ENCODE measurements at places on chromosomes 12 and 14. TPM values are rescaled to one million over a fixed set of nuclear protein-coding genes. Genes with fewer than 3 reads are reported as not detected.

NRIP2 gene
- not detected for total RNA-seq

CD27 gene
- total RNA-seq: not detected

COL2A1 gene
- not detected for total RNA-seq

- peak; percentile 96 for DNase-seq
These were observed 34.5 kb downstream of the PRKCH start for GRCh38 chr14:61355892-61356325.

GRCh38 chr12:26001530-26001929 lies 43.0 kb downstream of the RASSF8 start:
- DNase-seq: no peak

DNA sequence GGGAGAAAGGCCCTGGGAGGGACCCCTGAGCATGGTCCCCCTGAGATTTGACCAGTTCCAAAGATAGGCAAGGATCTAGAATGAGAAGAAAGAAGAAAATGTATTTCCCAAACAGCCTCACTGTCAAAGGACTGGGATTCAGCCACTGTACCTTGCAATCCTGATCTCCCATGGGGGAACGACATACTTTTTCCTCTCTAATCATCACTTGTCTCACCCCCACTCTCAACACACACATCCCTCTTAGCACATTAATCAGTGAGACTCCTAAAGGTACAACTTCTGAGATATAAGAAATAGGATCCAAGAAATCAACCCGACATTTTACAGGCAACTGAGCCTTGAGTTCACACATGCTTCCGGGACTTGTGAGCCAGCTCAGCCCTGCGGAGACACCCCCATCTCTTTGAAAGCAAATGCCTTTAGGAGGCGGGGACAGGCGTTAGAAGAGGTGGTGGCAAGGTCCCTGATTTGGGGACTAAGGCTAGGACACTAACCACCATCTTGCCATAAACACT lies 1.4 kb downstream of the MAP3K9 start:
- DNase-seq: peak; percentile 55

- no peak for DNase-seq
These were observed 22.8 kb downstream of the HEBP1 start for GRCh38 chr12:12977231-12977630.

DNA sequence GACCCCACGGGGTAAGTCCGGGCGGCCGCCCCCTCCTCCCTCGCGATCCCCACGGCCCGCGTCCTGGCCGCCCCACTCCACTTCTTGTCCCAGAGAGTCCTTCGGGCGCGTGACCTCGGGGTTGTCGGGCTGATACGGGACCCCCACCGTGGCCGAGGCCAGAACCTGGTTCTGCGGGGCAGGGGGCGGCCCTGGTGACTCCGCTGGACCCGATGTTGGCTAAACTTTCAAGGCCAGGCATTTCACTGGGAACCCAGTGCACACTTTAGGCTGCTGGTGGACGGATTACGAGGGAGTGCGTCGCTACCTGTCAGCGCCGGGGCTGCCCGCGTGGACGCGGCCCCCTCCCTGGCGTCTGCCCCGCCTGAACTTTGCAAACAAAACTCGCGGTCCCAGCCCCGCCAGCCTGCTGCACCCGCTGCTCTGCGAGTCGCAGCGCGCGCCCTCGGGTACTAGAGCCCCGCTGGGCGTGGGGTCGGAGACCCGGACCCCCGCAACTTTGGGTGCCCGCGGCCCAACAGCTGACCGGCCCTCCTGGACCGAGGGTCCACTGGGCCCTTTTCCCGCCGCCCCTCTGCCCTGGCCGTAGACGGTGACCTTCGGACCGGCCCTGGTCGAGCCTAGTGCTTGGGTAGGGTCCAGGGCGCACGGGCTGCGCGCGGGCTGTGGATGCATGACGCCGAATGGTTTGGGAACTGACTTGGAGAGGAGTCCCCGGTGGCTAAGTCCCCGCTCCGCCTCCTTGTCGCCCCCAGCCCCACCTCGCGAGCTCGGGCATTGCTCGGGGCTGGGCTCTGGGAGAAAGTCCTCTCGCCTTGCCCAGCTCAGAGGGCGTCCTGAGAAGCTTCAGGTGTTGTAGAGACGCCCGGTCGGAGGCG lies 624 bp downstream of the RIN3 start:
- DNase-seq: peak; percentile 24

DNA sequence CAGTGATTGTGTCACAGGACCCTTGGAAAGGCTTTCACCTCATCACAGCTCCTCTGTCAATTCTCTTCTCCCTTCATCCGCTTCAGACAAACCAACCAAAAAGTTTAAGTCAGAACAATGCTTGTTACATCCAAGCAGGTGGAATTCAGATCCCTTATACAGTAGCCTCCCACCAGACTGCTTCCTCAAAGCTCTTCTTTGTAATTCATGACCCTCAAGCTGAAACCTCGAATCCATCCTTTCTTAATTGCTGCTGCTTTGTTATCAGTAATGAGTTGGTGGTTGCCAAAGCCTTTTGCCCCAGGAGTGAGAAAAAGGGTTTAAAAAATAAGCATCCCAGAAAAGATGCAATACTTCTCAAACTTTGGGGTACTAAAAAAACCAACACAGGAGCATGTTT lies 9.5 kb downstream of the BEST3 start:
- no peak for DNase-seq

ZNF268 gene
- 23.4 TPM for total RNA-seq

FOXN3 gene
- total RNA-seq: 25.8 TPM

DNA sequence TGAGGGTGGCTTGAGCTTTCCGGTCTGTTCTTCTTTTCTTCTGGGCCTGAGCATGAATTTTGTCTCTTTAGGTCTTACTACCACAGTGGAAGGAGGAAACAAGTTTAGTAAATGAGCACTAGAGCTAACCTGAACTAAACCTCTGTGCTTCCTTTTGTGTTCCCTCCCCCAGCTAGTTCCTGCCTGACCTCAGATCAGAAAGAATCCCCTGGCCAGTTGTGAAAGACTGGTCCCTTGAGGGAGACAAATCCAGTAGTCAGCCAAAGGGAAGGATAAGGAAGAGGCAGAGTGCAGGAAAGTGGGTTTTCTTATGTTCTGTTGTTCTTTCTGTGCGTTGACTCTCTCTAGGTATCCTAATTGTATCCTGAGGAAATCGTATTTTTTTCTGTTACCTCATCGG lies 17.5 kb downstream of the ZNF664 start:
- no peak for DNase-seq

KRT79 gene
- total RNA-seq: not detected

- DNase-seq: no peak
These were observed 95.4 kb downstream of the ITPR2 start for GRCh38 chr12:26737487-26738030.

DNA sequence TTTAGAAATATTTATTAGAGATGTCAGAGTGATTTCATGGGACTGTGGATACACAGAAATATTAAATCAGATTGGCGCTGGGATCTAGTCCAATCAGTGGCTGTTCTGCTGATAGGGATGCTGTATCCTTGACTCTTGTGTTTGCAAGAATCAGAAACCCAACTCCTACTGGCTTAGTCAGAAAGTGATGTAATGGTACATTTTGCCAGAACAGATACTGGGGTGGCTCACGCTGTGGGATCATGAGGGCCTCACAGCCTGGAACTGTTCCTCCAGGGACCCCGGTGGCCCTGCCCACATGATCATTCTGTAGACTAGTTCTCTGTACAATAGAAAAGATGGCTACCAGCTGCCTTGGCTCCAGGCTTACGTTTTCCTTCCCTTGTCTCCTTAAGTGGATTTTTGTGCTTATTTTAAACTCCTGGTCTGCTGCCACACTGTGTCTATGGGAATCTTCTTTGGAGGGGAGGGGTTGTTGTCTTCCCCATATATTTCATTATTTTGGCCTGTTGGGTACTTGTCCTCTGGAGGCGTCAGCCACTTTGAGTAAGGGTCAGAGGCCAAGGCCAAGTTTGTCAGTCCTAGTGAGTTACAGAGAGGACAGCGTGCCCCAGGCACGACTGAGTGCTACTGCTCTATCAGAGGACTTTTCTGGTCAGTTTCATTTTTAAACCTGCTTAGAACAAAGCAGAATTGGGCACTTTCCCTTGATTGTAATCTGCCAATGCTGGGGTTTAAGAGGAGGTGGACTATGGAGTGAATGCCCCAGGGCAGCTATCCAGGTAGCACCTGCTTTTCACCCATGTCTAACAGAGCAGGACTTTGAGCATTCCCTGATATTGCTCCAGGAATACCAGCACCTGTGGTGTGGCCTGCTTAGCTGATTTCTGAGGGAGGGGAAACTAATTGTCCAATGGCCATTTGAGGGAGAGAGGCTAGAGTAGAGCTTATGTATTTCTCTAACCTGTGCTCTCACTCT lies 164.3 kb downstream of the SLC5A8 start:
- no peak for DNase-seq

KCNC2 gene
- not detected for total RNA-seq

DNA sequence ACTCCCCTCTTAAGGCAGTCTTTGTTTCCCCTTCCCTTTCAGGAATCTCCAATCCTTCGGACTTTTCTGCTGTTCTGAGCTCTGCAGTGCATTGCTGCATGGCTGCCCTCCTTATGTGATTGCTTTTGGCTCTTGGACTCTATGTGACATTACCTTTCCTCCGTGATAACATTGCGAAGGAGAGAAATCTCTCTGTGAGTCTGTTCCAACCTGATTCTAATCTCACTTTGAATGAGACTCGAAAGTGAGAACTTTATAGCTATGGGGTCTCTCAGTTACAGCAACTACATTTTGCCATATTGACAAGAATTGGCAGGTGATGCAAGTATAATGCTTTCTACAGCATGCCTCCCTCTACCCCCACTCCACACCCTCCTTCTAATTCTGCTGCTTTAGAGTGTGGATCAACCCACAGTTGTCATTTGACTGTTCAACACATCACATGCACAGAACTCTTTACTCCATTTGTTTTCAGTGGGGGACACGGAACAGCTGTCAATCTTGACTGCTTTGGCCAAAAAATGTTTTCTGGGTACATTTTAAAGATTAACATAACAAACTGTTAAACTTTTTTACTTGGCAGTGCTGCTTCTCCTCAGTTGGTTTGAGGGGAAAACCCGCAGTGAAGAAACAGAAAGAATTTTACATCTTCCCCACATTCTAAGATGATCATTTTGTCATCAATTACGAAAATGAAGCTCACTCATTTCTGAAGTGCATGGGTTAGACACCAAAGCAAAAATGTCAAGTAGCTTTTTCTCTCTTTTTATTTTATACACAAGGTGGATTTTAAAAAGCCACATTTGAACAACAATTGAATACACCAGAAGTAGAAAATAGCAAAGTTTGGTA lies 125.5 kb upstream of the RMST start:
- no peak for DNase-seq

HPD gene
- total RNA-seq: not detected

RD3L gene
- not detected for total RNA-seq

- DNase-seq: no peak
These were observed 827.9 kb downstream of the BCL11B start for GRCh38 chr14:98444077-98444476.

NTS gene
- total RNA-seq: not detected

GRCh38 chr14:95961481-95961880 lies 77.7 kb upstream of the C14orf132 start:
- DNase-seq: peak; percentile 22

DNA sequence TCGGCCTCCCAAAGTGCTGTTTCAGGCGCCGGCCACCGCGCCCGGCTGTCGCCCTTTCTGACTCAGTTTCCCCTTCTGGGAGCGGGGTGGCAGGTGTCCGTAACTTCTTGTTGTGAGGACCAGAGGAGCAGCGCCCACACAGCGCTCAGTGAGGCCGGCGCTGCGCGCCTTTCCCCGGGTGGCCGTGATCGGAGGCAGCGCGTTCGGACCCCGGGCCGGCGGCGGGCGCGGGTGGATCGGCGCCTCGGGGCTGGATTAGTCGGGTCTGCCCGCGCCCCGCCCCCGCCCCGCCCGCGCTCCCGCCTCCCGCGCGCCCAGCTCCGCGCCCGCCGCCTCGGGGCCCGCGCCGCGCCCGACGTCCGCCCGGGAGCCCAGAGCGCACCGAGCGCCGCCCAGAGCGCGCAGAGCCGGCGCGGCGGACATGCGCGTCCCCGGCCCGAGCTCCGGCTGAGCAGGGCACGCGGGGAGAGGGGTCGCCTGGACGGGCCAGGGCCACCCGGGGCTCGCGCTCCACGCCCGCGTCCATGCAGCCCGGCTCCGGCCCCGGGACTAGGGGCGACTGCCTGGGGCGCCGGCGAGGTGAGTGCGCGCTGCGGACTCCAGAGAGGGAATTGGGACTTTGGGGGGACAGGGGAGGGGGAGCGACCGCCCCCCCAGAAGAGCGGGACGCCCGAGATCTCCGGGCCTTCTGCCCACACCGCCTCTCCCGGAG lies 50.6 kb downstream of the LRCOL1 start:
- peak; percentile 33 for DNase-seq

ABCC9 gene
- 0.12 TPM for total RNA-seq

DNA sequence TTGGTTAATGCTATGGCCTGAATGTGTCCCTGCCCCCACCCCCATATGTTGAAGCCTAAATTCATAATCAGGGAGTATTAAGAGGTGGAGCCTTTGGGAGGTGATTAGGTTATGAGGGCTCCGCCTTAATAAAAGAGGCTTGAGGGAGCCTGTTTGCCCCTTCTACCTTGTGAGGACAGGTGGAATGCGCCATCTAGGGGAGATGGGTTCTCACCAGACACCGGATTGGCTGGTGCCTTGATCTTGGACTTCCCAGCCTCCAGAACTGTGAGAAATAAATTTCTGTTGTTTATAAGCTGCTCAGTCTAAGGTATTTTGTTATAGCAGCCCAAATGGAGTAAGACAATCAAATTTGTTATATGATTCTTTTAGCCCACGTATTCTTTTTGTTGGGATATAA lies 148.3 kb downstream of the PTCSC3 start:
- peak; percentile 25 for DNase-seq

GRCh38 chr12:71942259-71942658 lies 3.6 kb downstream of the TPH2 start:
- DNase-seq: no peak

GRCh38 chr12:12628013-12628412 lies 16.3 kb downstream of the CREBL2 start:
- DNase-seq: peak; percentile 33

DNA sequence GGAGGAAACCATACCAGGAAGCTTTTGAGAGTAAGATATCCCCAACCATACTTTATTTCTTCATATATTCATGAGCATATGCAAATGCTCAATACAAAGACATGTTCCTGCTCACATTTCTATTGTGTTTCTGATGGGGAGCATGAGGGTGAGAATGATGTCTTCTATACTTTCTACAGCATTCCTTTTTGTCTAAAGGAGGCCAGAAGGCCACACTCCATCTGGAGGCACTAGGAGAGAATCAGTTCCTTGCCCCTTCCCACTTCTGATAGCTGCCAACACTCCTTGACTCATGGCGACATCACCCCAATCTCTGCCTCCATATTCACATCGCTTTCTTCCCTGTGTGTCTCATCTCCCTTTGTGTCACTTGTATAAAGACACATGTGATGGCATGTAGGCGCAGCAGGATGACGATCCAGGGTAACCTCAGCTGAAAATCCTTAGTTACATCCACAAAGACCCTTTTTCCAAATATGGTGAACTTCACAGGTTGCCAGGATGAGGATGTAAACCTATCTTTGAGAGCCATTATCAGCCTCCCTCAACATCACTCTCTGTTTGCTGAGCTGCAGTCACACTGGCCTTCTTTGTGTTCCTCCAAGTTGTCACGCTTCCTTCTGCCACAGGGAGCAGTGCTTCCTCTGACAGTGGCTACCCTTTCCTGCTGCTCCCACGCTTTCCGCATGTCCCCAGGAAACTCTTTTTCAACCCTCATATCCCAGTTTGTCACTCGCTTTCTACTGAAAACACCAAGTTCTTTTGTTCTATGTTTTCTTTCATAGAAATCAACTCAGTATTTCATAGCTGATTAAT lies 96.9 kb downstream of the STXBP6 start:
- no peak for DNase-seq

SLC41A2 gene
- 15.9 TPM for total RNA-seq

- DNase-seq: no peak
These were observed 883.0 kb upstream of the FLRT2 start for GRCh38 chr14:84646786-84647500.
